ENCODE measurements at places on chromosomes 7 and 10.

DNA sequence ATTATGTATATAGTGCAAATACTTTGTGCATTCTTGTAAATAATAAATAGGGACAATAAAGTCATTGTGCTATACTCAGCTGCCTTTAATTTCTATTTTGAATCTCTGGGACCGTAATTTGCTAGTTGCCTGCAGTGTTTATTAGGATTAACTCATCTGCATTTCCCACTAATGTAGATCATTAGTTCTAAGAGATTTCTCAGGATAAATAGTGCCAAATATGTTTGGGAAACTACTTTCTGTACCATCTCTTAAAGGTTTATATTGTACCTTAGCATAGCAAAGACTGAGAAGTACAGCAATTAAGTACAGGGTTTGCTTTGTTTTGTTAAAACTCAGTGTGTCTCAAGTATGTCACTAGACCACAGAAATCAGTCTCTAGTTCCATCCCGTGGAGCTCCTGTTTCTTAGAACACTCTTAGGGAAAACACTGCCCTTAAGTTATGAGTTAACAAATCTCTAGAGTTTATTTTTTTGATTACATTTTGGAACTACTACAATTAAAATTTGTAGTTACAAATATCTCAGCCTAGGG is 26.0 kb downstream of the ADD3 start:
- no peak for DNase-seq

- DNase-seq, result no peak
These were observed 2.9 kb upstream of the ATP6V0E2 start for GRCh38 chr7:149870701-149871483.

DNA sequence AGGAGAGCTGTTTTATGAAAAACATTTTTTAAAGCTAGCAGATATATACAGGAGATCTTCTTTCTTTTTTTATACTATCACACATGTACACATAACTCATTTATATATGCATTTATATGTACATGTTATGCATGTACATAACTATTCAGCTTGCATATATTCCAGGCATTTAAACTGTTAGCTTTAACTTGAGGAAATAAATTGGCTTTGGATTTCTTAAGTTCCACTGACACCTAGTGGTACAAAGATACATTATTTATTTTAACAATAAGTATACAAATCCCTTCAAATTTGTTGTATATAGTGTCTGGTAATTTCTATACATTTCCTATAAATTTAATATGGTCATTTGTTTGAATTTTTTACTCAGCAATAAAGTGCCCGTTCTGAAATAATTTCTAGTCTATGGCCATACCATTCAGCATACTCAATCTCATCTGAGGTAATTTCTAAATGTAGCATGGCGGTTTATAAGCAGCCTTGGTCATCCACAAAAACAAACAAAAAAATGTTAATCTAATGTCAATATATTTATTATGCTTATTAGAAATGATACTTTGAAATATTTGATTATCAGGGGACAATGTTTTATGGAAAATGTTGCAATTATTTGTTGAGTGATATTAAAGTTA is 11.6 kb downstream of the ZDHHC6 start:
- DNase-seq, result no peak

DNA sequence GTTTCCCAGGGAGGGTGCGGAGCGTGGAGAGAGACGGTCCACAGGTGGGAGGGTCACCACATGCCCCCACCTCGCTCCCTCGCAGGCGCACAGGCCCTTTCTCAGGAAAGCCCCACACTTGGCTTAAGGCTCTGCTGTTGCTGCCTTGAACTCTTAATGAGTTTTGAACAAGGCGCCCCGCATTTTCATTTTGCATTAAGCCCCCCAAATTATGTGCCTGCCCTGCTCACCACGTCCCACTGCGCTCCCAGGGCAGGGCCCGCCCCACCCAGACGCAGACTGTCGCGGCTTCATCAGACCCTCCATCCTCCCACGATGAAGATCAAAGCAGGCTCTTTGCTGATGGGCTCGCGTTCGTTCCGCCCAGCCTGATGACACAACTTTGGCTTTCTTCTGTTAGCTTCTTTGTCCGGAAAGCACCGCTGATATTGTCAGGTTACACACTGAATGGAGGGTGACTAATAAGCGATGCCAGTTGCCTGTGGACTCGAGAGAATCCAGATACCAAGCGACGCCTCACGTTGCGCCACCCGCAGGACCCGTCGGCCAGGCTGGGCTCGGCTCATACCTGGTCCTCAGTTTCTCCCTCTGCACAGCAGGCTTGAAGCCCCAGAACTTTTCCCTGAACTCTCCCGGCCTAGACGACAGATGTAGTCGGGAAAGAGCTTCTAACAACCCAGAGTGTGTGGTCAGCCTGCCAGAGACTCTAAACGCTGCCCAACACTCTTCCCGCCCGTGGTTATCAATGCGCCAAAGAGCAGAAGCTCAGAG is 9.5 kb downstream of the CALML3 start:
- no peak for DNase-seq

Measured in stimulated activated CD4-positive, alpha-beta T cell treated with anti-CD3 and anti-CD28 coated beads, Interleukin-1b, Interleukin-23, amount 100 ng/mL, for 4 hours (primary cell).